ENCODE measurements at places on chromosomes 5 and 9.

GRCh38 chr5:168368854-168369253 lies 77.4 kb downstream of the WWC1 start:
- DNase-seq = no peak

- DNase-seq = no peak
Measured at GRCh38 chr5:76154009-76154690, 71.0 kb downstream of the SV2C start.

- DNase-seq = no peak
Measured at GRCh38 chr9:133641396-133641655, 5.2 kb downstream of the DBH start.

GRCh38 chr5:60487885-60488442 lies 212.0 kb downstream of the DEPDC1B start:
- DNase-seq = no peak

GRCh38 chr9:114039484-114039883 lies 38.6 kb downstream of the AMBP start:
- DNase-seq = no peak

Data from stimulated activated CD4-positive, alpha-beta T cell treated with anti-CD3 and anti-CD28 coated beads, Interleukin-12 subunit alpha, Interleukin-12 subunit beta, amount 100 ng/mL, for 48 hours (primary cell).